HFFc6 (cell line): ENCODE measurements at places on chromosomes 7 and 10. TPM values are rescaled to one million over a fixed set of nuclear protein-coding genes. Genes with fewer than 3 reads are reported as not detected.
A peak's percentile ranks its signal among the peaks of the same experiment; 100 is the strongest.

Gene TRIM73
- total RNA-seq: 0.69 to 2.0 TPM (median 1.8 TPM) in 3 replicates

Gene MSMB
- total RNA-seq: not detected in 2 replicates

Gene ARHGEF35
- not detected in 3 replicates for total RNA-seq

Gene GIMAP7
- total RNA-seq: not detected in 3 replicates

Gene AQP1
- total RNA-seq: 0.40 to 0.67 TPM (median 0.51 TPM) in 3 replicates

Gene SLC13A1
- total RNA-seq: not detected in 2 replicates

Gene CASP2
- 21.6 and 29.6 TPM in 2 replicates for total RNA-seq

Gene FXYD4
- total RNA-seq: not detected in 3 replicates

Gene NEURL1
- total RNA-seq: 0.14 to 0.63 TPM (median 0.20 TPM) in 3 replicates

GRCh38 chr7:47326220-47326619 is 255.7 kb downstream of the TNS3 start:
- H3K27me3 ChIP-seq: no peaks in the 10 kb centered on the region; the same call in 1 of the 2 replicates
- H3K4me3 ChIP-seq: peak overlapping the region; percentile 85
- H3K4me1 ChIP-seq: peaks cover 56% of the 10 kb centered on the region
- peaks cover 19% of the 10 kb centered on the region for H3K36me3 ChIP-seq

GRCh38 chr7:19470031-19470430 is 238.8 kb downstream of the POLR1F start:
- DNase-seq: no peak
- no peak overlapping the region for H3K27ac ChIP-seq
- H3K27me3 ChIP-seq: peaks cover 2% of the 10 kb centered on the region; the same call in 1 of the 2 replicates
- H3K4me1 ChIP-seq: no peaks in the 10 kb centered on the region
- no peaks in the 10 kb centered on the region for H3K36me3 ChIP-seq

GRCh38 chr10:95530029-95530428 is 31.1 kb downstream of the SORBS1 start:
- H3K4me1 ChIP-seq: no peaks in the 10 kb centered on the region
- H3K36me3 ChIP-seq: no peaks in the 10 kb centered on the region
- H3K27ac ChIP-seq: no peak overlapping the region

- peak overlapping the region; percentile 88 for H3K27ac ChIP-seq
- peak; percentile 91 for DNase-seq
- peaks cover 43% of the 10 kb centered on the region for H3K4me1 ChIP-seq
- peak overlapping the region; percentile 68 for H3K4me3 ChIP-seq
Measured at GRCh38 chr7:133853706-133854276, 273.3 kb upstream of the LRGUK start.

DNA sequence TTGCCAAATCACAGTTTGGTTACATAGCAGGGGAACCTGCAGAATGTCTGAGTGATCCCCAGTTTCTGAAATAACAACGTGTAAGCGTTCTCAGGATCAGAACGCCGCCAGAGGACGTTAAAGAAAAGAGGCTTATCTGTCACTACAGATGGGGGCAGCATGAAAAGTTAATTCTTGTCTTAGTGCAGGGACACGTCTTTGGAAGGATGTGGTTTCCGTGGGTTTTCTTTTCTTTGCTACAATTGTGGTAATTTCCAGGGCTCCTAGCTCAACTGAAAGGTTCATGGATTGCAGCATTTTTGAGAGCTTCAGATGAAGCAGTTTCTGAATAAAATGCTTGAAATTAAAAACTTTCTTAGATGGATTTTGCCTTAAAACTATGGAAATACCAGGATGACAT is 106.6 kb downstream of the PRKCQ start:
- no peak overlapping the region for H3K27ac ChIP-seq
- peaks cover 6% of the 10 kb centered on the region; the same call in 1 of the 2 replicates for H3K4me1 ChIP-seq
- H3K36me3 ChIP-seq: no peaks in the 10 kb centered on the region
- DNase-seq: no peak
- H3K27me3 ChIP-seq: peaks cover 2% of the 10 kb centered on the region

DNA sequence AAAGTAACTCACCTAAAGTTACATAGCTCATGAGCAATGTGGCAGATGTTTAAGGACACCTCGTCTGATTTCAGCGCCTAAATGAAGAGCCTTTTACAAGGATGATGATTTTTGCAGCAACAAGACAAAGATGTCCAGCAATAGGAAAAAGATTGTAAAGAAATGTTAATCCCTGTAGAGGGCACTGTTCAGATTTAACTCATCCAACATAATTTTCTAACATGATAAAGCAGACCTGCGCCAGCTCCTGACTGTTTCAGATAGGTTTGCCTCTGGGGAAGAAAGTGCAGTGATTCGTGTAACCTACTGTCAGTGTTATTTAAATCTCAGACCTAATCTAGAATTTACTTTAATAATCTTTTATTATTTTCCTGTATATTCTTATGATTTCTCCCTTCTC is 595.2 kb downstream of the AUTS2 start:
- H3K27me3 ChIP-seq: no peaks in the 10 kb centered on the region
- no peak overlapping the region for H3K4me3 ChIP-seq
- H3K27ac ChIP-seq: no peak overlapping the region
- DNase-seq: no peak
- H3K4me1 ChIP-seq: no peaks in the 10 kb centered on the region

DNA sequence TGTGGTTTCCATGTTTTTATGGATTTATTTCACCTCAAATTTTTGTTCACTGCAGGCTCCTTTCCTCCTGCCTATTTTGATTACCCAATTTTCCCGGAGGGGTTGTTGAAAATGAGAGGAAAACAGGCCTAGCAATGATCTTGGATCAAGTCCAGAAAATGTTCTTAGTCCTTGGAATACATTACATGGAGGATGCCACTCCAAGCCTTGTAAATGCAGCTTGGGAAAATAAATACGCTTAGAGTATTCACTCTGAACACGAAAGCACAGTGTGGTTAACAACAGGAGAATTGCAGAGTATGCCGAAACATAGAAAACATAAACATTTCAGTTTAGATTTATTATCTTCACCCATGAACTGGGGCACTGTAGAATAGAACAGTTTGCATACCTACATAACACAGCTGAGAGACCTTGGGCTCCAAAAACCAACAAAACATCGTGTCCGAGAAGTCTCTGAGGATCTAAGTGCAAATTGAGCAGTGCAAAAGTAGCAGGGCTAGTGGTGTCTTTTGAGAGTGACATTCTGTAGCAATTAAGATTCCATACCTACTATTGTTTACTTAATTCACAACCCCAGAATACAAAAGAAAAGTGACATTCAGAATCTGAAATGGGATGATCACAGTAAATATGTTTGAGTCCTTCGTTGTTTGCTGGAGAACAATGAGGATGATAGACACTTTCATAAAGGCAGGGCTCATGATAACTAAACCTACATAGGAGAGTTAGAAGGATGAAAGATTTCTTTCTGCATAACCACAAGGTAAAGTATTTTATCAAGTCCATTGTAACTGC is 7.6 kb upstream of the CD36 start:
- no peak for DNase-seq
- H3K4me3 ChIP-seq: no peak overlapping the region
- H3K4me1 ChIP-seq: peaks cover 44% of the 10 kb centered on the region
- no peaks in the 10 kb centered on the region; the same call in 1 of the 2 replicates for H3K27me3 ChIP-seq
- H3K27ac ChIP-seq: no peak overlapping the region

DNA sequence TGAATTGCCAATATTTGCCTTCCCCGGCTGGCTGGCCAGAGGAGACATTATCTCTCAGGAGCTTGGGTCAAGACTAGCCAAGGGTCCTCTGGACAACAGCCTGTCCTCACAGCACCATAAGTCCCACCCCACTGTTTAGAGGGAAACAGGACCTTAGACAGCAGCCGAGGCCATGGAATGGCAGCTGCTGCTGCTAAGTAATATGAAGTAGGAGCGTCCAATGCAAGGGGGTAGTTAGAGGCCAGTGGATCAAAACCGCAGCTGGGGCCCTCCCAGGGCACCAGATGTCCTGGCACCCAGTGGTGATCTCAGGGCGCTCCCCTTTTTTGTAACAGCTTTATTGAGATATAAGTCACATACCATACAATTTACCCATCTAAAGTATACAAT is 12.9 kb upstream of the KCP start:
- H3K27me3 ChIP-seq: peaks cover 56% of the 10 kb centered on the region
- no peak for DNase-seq
- no peaks in the 10 kb centered on the region for H3K36me3 ChIP-seq
- no peaks in the 10 kb centered on the region for H3K4me1 ChIP-seq
- no peak overlapping the region for H3K4me3 ChIP-seq
- H3K27ac ChIP-seq: no peak overlapping the region

- no peak overlapping the region for H3K4me3 ChIP-seq
- no peak for DNase-seq
- peaks cover 2% of the 10 kb centered on the region for H3K27me3 ChIP-seq
- H3K27ac ChIP-seq: no peak overlapping the region
Measured at GRCh38 chr7:98509836-98510235, 107.2 kb upstream of the NPTX2 start.

DNA sequence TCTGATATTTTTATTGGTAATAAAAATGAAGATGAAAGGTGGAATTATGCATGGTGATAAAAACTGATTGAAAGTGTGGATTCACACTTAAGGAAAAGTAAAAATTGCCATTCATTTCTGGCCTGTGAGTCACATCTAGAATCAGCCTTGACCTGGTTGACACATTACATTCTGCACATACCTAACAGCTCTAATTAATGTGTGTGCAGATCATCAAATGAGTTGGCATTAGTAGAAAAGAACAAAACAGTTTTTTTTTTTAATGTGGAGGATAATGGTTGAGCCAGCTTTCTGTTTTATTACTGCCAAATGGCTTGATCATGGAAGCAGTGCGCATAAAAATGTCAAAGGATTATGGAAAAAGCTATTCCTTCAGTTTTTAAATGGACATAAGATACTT is 142.6 kb upstream of the TMEM196 start:
- no peaks in the 10 kb centered on the region for H3K4me1 ChIP-seq
- H3K36me3 ChIP-seq: no peaks in the 10 kb centered on the region
- DNase-seq: no peak
- H3K27me3 ChIP-seq: no peaks in the 10 kb centered on the region
- no peak overlapping the region for H3K4me3 ChIP-seq

DNA sequence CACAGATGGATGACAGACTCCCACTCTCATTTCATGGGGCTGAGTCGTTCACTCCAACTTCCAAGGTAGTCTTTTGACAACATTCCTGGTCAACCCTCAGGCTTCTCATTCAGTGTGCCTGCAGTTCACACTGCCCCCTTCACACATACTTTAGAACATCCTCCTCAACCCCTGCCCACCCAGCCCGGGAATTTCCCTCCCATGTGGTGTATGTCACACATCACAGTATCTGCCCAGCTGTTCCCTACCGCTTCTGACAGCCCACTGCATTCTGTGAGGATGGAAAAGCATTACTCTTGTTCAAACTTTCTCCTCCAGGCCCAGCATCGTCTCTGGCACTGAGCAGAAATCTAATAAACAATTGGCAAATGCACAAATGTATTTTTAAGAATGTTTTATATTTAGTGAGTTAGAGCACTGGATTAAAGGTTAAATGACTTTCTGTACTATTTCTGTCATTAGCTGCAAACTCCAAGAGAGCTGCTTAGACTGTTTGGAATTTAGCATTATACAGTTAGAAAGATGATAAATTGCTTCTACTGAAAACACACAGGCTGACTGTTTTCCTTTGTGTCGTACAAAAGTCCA is 110.4 kb downstream of the SFMBT2 start:
- DNase-seq: no peak
- H3K27ac ChIP-seq: no peak overlapping the region
- no peak overlapping the region for H3K4me3 ChIP-seq

GRCh38 chr7:138746073-138746472 is 44.9 kb upstream of the SVOPL start:
- no peaks in the 10 kb centered on the region for H3K36me3 ChIP-seq
- no peak overlapping the region for H3K27ac ChIP-seq
- H3K27me3 ChIP-seq: peaks cover 11% of the 10 kb centered on the region
- peaks cover 18% of the 10 kb centered on the region for H3K4me1 ChIP-seq
- DNase-seq: no peak

DNA sequence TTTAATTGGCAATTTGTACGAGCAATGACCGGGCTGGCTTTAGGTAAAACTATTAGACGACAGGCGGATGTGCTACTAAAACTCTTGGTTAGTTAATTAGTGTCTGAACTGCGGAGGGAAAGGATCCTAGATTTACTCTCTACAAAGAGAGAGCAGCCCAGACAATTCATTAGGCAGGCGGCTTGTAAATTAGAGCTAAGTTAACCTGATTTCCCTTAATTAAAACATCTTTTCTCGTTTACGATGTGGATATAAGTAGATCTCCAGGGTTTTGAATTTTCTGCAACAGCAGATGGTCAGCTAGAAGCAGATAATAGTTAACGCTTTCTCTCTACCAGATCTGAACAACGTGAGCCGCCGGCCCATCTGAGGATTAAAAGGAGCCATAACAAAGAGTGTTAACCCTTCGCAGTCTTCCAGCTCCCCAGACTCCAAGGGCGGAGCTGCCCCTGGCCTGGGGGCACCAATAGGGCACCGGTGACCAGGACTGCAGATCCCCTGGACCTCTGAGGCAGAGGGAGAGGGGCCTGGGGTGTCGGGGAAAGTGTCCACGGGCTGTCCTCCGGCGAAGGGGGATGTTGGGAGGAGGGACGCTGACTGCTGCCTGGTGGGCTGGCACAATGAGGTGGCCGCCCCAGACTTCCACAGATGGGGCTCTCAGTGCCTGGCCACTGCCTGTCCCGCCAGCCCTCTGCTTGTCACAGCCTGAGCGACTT is 6.3 kb upstream of the UNCX start:
- peaks cover 56% of the 10 kb centered on the region for H3K27me3 ChIP-seq
- H3K36me3 ChIP-seq: no peaks in the 10 kb centered on the region
- H3K4me3 ChIP-seq: no peak overlapping the region
- no peak for DNase-seq

- H3K27me3 ChIP-seq: peaks cover 27% of the 10 kb centered on the region
- H3K4me3 ChIP-seq: no peak overlapping the region
- DNase-seq: no peak
- no peaks in the 10 kb centered on the region for H3K36me3 ChIP-seq
Measured at GRCh38 chr10:118851062-118852035, 96.6 kb upstream of the CACUL1 start.

DNA sequence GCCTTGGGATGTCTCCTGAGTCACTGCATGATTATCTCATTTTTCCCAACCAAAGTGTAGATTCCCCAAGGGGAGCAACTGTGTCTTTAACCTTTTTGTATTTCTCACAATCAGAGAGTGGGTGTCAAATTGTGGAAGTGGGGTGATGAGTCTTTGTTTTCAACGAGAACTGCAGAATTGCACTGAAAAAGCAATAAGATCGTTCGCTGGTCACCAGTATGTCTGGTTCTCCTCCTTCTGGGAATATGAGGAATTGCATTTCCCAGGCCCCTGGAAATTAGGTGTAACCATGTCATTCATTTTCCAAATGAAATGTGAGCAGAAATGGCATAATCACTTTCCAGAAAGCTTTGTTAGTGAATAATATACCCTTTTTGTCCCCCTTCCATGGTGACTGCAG is 326.9 kb downstream of the GPAM start:
- no peaks in the 10 kb centered on the region for H3K36me3 ChIP-seq
- H3K4me3 ChIP-seq: no peak overlapping the region

- DNase-seq: no peak
- no peak overlapping the region for H3K4me3 ChIP-seq
- no peak overlapping the region for H3K27ac ChIP-seq
- peaks cover 4% of the 10 kb centered on the region; the same call in 1 of the 2 replicates for H3K27me3 ChIP-seq
Measured at GRCh38 chr10:108638225-108638624, 1285.1 kb downstream of the XPNPEP1 start.

- peaks cover 19% of the 10 kb centered on the region for H3K36me3 ChIP-seq
- DNase-seq: no peak
- H3K27ac ChIP-seq: no peak overlapping the region
- peaks cover 50% of the 10 kb centered on the region for H3K27me3 ChIP-seq
- H3K4me3 ChIP-seq: no peak overlapping the region
Measured at GRCh38 chr7:101299511-101300464, 21.8 kb downstream of the IFT22 start.

GRCh38 chr7:41872966-41873365 is 170.1 kb upstream of the INHBA start:
- no peak for DNase-seq
- no peak overlapping the region for H3K27ac ChIP-seq
- no peak overlapping the region for H3K4me3 ChIP-seq
- no peaks in the 10 kb centered on the region for H3K36me3 ChIP-seq
- peaks cover 3% of the 10 kb centered on the region; the same call in 1 of the 2 replicates for H3K27me3 ChIP-seq
- peaks cover 42% of the 10 kb centered on the region for H3K4me1 ChIP-seq
